ENCODE measurements at places on chromosomes 3 and 15. TPM values are rescaled to one million over a fixed set of nuclear protein-coding genes. Genes with fewer than 3 reads are reported as not detected.

DNA sequence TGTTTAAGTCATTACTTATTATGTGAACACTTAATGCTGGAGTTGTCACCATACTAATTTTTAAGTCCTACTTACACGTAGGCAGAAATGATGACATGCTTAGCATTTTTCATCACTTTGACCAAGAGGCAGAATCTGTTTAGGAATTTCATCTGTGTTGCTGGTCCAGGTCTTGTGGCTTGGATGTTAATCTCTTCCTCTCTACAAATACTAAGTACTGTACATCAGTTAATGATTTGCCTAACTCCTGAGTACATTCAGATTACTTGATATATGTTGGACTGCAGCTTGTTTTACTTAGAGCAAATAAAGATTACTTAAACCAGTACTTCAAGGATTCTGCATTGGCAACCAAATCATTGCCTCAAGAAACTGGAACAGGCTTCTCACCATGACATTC is 8.6 kb downstream of the SNRK start:
- no peak for DNase-seq

- DNase-seq: no peak
Measured at GRCh38 chr3:46092702-46093080, 65.4 kb upstream of the XCR1 start.

DNA sequence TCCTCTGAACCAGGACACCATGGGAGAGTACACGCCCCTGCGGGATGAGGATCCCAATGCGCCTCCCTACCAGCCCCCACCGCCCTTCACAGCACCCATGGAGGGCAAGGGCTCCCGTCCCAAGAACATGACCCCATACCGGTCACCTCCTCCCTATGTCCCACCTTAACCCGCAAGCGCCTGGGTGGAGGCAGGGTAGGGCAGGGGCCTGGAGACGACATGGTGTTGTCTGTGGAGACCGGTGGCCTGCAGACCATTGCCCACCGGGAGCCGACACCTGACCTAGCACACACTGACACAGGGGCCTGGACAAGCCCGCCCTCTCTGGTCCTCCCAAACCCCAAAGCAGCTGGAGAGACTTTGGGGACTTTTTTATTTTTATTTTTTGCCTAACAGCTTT is 21.2 kb upstream of the BSN start:
- DNase-seq: no peak

DNA sequence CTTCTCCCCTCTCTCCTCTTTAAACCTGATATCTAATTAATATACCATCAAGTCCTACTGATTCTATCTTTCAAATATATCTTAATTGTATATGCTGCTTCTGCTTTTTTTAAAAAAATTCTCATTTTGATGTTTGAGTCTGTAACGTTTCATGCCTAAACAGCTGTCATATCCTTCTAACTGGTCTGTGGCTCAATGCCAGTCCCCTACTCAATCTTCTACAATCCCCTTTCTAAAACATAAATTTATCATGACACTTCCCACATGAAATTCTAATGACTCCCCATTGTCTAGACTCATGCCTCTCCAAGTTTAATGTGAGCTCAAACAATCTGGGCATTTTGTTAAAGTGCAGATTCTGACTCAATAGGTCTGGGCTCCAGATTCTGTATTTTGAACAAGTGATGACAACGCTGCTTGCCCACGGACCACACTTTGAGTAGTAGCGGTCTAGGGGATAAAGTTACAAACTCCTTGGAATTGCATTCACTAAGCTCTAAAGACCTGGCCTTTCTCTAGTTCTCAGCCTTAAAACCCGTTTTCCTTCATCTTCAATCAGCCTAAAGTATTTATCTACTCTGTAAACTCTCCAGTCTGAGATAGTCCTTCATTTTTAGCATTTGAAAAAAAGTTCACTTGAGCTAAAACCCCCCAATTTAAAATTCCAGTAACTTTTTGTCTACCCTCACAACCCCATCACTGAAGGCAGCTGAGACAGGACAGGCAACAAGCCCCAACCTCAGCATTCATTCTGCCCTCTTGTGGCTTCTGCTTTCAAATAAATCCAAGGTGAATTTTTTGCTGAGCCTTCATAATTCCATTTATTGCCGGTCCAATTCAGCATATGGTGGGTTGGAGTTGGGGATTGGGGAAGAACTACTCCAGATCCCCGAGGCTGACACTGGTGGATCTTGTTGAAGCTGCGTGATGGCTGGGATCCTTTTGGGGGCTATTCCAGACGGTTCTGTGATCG is 88.1 kb upstream of the THRB start:
- DNase-seq: no peak

DNA sequence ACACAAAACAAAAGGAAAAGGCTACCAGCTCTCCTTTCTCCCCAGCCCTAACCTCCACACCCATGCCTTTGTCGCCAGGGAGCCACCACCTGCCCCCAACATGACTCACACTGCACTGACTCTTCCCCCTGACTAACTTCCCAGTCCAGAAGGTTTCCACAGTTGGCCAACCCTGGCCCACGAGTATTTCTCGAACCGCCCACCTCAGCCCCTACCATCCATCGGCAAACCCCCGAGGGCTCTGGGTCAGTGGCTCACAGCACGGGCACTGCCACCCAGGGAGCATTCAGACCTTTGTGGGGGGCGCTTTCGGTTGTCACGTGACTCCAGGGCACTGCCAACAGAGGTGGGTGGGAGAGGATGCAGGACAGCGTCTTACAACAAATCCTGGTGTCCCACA is 152.3 kb downstream of the LRRC28 start:
- DNase-seq: no peak

DNA sequence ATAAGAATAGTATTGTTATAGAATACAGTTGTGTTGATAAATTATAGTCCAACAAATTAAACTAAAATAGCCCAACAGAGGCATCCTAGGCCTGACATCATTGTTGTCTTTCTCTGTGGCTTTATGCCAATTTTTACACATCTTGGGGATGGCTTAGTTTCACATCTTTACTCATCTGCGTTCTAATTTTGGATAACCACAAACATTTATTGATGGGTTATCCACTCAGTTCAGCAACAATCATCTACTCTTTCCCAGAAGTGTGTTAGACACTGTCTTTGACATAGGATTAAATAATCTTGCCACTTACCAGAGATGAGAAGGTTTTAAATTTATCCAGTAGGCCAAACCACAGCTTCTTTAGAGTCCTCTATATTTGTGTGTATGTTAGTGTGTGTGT is 120.8 kb upstream of the PHLDB2 start:
- DNase-seq: no peak

GRCh38 chr3:156825795-156826143 is 384 bp upstream of the LEKR1 start:
- DNase-seq: no peak

DNA sequence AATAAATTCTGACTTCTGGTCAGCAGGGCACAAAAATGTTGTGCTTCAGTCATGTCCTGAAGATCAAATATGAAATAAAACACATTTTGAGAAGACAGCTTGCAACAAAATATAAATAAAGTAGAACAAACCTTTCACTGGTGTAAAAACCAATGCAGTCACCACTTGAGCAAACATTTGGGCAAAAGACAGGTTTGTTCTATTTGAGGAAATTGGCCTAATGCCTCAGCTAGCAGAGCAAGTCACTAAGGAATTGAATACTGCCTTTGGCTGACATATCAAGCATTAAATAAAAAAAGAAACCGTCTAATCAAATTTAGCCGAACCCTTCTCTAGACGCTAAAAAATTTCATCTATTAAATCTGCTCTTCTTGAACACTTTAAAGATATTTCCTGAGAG is 475.4 kb upstream of the CNTN3 start:
- DNase-seq: no peak

- no peak for DNase-seq
Measured at GRCh38 chr3:156615592-156616173, 58.7 kb upstream of the TIPARP start.

GRCh38 chr15:86362555-86362954 is 282.9 kb downstream of the AGBL1 start:
- DNase-seq: no peak

- no peak for DNase-seq
Measured at GRCh38 chr3:120858521-120858920, 49.5 kb upstream of the STXBP5L start.

GTPBP8 gene
- total RNA-seq: 55.7 TPM

ITPKA gene
- total RNA-seq: not detected

ZDHHC19 gene
- not detected for total RNA-seq

GOLGA6A gene
- 0.20 TPM for total RNA-seq

ABTB1 gene
- total RNA-seq: 86.4 TPM
